Astrocyte (in vitro differentiated cells and primary cell): ENCODE measurements at places on chromosomes 5 and 9. TPM values are rescaled to one million over a fixed set of nuclear protein-coding genes. Genes with fewer than 3 reads are reported as not detected.

Gene GPX3
- total RNA-seq = 12.2 and 15.6 TPM in 2 replicates

Gene SLC1A1
- 6.4 and 6.7 TPM in 2 replicates for total RNA-seq

Gene POU5F2
- total RNA-seq = 0.43 and 0.54 TPM in 2 replicates

Gene TSC1
- 45.5 and 50.6 TPM in 2 replicates for total RNA-seq

Gene GIN1
- total RNA-seq = 5.1 and 5.4 TPM in 2 replicates

Gene NR4A3
- 3.2 and 3.6 TPM in 2 replicates for total RNA-seq

Gene PAEP
- total RNA-seq = 0.39 TPM in 1 of 2 replicates, not detected in the other

Gene WNK2
- 0.89 and 1.9 TPM in 2 replicates for total RNA-seq

Gene COL27A1
- total RNA-seq = 27.6 and 31.2 TPM in 2 replicates

Gene PRRX2
- total RNA-seq = not detected in 2 replicates

Gene TUSC1
- total RNA-seq = 1.9 and 2.7 TPM in 2 replicates

Gene PCDHA12
- total RNA-seq = 13.8 and 16.0 TPM in 2 replicates

Gene RANBP17
- 15.9 and 16.2 TPM in 2 replicates for total RNA-seq

Gene CER1
- 2.2 and 2.8 TPM in 2 replicates for total RNA-seq

Gene ANKRD31
- total RNA-seq = 0.07 and 0.14 TPM in 2 replicates

Gene GDNF
- 20.5 and 21.5 TPM in 2 replicates for total RNA-seq

Gene CCDC183
- 0.84 and 1.3 TPM in 2 replicates for total RNA-seq

Gene CATSPER3
- total RNA-seq = 0.26 and 0.39 TPM in 2 replicates

Gene ADAMTS12
- 143 and 156 TPM in 2 replicates for total RNA-seq

Gene PCDHGA9
- total RNA-seq = 0.73 and 0.87 TPM in 2 replicates

Gene SMIM33
- not detected in 2 replicates for total RNA-seq

Gene JAKMIP2
- total RNA-seq = 15.1 and 19.3 TPM in 2 replicates

Gene ANKRD18B
- total RNA-seq = 5.5 and 6.3 TPM in 2 replicates

Gene FOXD4L6
- total RNA-seq = 0.18 TPM in 1 of 2 replicates, not detected in the other

Gene CDC25C
- 1.6 and 1.7 TPM in 2 replicates for total RNA-seq

Gene ZNF454
- total RNA-seq = not detected in 2 replicates

Gene NMUR2
- not detected in 2 replicates for total RNA-seq

Gene CORO2A
- total RNA-seq = 11.1 TPM in 2 replicates

Gene PCA3
- not detected in 2 replicates for total RNA-seq

Gene PCDHB4
- 1.0 and 1.1 TPM in 2 replicates for total RNA-seq

Gene MLANA
- total RNA-seq = not detected in 2 replicates

Gene ALDOB
- total RNA-seq = not detected in 2 replicates

Gene SOHLH1
- not detected in 2 replicates for total RNA-seq

Gene SLC46A2
- total RNA-seq = not detected in 2 replicates

Gene PCDHB16
- 3.2 and 4.4 TPM in 2 replicates for total RNA-seq

Gene TJP2
- total RNA-seq = 34.8 and 39.6 TPM in 2 replicates
